ENCODE measurements at places on chromosomes 5 and 9.

DNA sequence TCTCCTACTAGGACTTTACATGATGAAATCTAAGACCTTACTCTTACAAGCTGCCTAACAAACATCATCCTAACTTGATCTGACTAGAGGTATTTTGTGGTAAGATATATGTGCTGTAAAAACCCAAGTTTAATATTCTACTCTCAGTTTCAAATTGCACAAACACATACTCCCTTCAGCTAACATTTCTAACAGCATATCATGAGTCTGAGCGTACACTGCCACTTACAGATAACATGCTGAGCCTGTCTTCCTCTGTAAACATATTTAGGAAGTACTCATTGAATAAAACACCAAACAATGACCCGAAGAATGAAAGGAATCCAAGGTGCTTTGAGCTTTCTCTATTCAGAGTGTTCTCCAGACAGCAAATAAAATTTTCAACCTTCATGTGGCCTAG lies 7.9 kb upstream of the ESM1 start:
- no peak for DNase-seq

DNA sequence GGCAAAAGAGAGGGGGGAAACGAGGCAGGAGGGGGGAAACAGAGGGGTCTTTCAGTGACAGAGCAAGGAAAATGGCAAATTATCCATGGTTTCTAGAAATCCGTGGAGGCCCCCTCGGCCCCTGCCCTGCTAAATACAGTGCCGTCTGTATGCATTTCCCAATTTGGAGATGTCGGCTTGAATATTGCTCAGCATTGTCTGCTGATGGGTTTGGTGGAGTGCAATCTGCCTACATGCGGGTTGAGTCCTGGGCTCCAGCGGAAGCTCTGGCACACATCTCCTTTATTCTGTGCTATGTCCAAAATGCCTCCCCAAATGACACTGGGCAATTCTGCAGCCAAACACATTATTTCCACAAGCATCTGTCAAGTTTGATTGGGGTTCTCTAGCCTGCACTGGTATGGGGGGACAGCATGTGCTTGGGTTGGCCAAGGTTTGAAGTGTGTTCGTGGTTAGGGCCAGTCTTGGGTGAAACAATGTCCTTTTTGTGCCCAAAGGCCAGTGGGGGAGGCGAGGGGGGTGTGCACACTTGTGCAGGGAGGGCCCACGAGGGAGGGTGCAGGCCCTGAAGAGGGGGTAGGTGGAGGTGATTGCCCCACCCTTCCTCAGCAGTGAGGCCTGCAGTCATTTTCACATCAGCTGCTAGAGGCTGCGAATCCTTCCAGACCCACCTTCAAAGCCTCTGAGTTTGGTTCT lies 6.2 kb upstream of the NEUROG1 start:
- DNase-seq: no peak

- DNase-seq: no peak
Observed at GRCh38 chr5:18048449-18048848, 414.2 kb downstream of the TAF11L14 start.

DNA sequence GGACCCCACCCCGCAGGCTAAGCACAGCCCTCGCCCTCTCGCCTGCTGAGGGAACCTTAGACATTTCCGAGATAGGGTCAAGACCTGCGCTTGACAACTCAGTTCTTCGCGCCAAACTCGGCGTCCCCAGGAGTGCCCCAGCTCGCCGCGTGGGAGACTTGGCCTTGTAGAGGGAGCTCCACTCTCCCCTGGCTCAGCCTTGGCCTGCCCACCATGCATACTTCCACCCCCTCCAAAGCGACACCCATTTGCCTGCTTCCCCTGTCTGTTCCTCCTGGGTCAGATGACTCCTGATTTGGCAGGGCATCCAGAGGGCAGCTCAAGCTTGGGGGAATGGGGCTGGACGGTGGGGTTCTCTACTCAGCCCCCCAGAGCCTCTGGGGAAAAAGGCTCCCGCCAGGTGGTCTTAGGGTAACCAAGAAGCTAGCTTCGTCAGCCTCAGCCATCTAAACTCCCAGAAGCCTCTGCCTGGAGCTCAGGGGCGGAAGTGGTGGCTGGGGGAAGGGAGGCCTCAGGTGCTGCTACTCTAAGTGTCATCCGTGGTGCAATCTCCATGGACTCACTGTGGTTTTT lies 560 bp downstream of the DOCK2 start:
- DNase-seq: peak; percentile 53

DNA sequence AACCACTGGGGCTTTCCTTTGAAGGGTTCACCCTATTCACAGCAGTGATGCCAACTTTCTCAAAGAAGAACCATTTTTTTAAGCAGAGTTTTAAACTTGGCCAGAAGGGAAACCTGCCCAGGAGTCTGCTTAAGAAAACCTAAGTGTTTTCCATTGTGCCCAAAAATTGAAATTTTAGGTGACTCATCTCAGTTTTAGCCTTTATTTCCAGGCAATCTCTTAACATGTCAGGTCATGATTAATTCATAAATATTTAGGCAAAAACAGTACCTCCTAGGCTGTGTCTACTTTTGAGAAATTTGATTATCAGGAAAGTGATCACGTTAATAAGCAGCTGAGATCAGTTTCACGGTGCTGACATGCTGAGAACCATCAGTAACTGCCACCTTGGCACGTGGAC lies 61.9 kb downstream of the TLE1 start:
- DNase-seq: no peak

DNA sequence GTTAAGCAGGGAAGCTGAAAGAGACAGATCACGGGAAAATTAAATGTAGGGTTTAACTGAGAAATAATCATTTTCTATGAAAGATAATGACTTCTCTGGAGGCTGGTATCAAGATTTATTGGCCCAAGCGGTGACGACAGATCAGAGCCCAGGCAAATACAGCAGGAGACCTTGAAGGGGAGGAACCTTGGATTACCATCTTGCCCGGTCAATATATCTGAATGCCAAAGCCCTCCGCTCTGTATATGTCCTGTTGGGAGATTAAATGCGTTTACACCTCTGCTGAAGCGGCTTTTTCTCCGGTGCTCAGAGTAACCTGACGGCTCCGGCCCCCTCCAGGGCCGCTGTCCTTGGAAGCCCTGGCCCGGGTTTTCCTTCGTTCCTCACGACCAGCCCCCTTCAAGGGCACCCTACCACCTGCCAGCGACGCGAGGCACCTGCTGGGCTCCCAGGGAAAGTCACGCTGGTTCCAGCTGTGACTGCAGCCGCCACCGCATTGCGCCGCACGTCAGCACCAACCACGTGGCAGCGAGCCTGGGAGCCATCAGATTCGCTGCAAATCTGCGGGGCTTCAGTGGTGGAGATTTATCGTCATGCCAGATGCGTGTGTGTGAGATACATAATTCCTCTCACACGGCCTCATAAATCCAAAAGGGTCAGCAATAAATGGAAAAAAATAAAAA lies 4.4 kb upstream of the QSOX2 start:
- no peak for DNase-seq

DNA sequence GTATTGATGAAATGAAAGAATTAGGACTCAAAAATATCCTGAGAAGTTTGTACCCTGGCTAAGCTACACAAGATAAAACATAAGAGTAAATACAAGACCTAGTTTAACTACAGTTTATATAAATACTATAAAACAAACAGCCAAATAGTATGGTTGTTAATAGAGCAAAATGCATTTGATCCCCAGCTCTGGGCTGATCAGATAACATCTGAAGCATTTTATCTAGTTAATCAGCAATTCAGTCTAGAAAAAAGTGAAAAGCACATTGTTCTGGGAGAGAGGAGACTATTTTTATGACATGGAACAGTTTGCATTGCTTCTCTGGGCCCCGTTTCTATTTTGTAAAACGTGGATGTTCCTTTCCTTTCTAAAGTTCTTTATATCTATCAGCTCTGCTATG lies 139.6 kb upstream of the RORB start:
- DNase-seq: no peak

DNA sequence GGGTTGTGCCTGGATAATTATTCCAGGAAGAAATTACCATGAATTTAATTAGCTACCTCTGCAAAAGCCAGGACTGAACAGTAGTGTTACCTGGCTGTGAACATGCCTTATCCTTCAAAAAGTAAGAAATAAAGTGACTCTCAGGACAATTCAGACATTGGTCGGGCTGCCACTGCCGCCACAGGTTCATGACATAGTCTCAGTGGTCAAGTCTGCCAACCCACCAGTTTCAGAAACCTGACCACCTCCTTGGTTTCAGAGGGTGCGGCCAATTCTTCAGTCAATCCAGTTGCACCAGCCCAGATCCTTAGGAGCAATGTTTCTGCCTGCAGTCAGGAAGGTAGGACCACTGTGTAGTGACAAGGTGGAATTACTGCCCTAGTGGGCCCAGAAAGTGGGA lies 593.1 kb upstream of the DAB2 start:
- DNase-seq: no peak

DNA sequence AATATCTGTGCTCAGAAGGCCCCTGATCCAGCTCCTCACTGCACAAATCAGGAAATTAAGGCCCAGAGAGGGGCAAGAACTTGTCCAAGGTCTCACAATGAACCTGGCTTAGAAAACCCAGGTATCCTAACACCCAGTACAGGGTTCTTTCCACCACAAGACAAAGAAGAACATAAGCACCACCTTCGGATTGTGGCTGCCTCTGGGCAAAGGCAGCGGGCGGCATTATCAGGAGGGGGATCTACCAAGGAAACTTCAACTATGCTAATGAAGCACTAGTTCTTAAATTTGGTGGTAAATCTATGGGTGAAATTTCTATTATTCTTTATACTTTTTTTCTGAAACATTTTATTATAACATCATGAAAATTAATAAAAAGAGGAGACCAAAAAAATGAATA lies 17.9 kb downstream of the ANXA6 start:
- no peak for DNase-seq

- no peak for DNase-seq
Observed at GRCh38 chr9:106697750-106698502, 165.0 kb upstream of the ZNF462 start.

- no peak for DNase-seq
Observed at GRCh38 chr9:126292736-126293521, 33.7 kb upstream of the MVB12B start.

DNA sequence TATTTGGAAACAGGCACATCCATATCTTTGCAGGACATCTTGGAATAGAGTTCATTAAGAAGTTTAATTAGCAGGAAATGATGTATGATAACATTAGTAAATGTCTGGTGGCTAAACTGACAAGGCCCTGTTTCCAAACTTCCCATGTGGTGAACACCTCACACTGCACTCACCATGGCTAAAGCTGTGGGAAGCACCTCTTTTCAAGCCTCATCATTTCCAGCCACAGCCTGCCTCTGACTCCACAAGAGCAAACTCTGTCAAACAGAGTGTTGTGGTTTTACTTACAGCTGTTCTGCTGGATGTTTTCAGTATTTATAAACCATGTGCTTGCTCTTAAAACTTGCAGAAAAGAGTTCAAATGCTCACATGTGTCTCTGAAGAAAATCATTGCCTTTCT lies 14.9 kb upstream of the NDUFB6 start:
- no peak for DNase-seq

- DNase-seq: no peak
Observed at GRCh38 chr5:116935561-116936162, 361.0 kb upstream of the SEMA6A start.

DNA sequence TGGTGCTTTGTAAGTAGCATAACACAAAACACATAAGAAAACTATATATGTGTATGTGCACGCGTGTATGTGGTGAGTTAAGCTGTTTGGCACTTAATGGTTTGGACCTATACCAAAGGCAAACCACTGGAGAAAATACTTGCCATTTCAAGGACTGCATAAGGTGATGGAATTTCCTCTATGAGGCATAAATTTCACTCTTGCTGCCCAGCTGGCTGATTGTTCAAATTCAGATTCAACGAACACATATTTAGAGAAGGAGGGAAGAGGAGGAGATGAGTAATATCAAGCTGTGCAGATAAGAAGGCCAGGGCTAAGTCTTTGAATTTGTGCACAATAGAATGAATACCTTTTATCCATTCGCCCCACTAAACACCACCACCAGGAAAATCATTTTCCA lies 470.6 kb upstream of the MPDZ start:
- no peak for DNase-seq

DNA sequence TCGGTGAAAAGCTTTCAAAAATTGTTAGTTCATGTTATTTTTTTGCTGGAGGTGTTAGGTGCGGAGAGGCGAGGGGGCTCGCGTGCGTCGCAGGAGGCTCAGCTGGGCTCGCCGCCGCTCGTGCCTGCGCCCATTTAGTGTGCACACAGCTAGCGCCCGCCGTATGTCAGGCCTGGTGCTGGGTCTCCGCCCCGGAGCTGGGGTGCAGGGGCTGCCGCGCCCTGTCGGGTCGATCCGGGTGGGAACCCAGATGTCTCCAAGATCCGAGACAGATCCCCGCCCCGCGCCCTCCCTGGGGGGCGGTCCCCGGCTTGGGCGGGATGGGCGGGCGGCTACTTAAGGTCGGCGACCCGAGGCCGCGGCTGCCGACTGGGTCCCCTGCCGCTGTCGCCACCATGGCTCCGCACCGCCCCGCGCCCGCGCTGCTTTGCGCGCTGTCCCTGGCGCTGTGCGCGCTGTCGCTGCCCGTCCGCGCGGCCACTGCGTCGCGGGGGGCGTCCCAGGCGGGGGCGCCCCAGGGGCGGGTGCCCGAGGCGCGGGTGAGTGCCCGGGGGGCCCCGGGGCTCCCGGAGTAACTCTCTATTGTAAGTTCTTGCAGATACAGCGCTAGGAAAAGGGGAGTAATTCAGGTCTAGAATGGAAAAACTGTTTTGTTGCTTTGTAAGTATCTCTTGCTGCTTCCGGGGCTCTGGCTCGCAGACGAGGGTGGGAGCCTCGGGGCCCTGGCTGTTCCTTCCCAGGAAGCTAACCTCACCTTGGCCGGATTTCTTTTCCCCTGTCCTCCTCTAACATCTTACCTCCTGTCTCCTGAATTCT lies 31.7 kb downstream of the GSN start:
- DNase-seq: no peak

- no peak for DNase-seq
Observed at GRCh38 chr9:79046401-79046800, 525.4 kb upstream of the TLE4 start.

DNA sequence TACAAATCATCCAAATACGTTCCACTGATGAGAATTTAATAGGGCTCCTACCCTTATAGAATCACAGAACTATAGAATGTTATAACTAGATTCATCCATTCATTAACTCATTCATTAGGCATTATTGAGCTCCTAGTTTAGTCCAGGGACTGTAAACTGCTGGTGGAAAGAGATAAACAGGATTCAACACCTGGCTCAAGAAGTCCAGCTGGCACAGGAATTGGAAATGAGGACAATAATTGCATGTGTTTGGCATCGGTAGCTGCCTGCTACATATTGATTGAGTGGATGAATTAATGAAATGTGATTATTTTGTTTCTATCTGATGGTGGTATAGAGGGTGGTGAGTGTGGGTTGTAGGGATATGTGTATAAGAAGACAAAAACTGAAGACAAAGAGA lies 100.8 kb upstream of the TLE1 start:
- DNase-seq: no peak

DNA sequence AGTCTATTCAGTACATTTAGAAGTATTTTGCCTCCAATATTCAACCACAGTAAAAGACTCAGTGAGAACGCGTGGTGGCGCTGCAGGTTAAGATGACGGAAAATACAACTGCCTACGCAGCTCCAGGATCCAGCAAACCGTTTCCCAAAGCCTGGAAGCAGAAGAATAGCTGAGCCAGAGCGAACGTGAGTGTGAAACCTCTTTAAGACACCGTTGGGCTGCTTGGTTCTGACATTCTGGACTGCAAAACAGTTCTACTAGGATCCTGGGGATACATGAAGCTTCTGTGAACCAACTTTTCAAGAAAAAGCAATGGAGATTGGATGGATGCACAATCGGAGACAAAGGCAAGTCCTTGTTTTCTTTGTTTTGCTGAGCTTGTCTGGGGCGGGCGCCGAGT lies at the start of gene PCDHB16:
PCDHB16 (plus strand) TSS at position 140 of the 400 bp plus-strand sequence; CDS start at position 313, 173 bp downstream.
- no peak for DNase-seq
